ENCODE measurements at places on chromosomes 7 and 10.

DNA sequence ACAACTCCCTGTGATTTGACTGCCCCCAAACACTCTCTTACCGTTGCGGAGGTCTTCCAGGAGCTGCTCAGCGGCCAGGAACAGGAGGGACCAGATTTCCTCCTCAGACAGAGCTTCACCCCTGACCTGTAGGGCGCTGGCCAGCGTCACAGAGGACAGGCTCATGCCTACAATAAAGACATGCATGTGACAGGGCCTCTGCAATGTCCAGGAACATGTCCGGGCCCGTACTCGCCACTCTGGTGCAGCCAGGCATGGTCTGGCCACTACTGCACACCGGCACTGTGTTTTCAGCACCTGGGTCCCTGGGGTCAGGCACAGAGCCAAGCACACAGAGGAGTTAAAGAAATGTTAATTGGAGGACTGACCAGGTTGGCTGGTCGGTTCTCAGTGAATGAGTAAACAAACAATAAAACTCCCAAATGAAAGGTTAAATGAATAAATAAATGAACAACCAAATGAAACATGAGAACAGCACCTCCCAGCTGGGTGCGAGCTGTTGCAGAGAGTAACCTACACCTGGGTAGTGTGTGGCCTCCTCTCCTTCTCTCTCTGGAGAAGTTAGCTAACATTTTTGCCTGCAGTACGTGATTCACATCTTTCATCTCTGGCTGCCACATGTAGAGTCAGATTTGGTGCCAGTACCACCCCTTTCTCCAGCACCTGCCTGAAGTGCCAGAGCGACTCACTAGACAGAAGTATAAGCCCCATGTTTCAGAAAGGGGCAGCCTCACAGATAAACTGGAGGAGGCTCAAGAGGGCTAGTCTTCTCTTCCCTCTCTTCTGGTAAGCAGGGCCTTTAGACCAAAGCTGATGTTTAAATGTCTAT lies 22.8 kb downstream of the FRMPD2 start:
- no peak for DNase-seq

DNA sequence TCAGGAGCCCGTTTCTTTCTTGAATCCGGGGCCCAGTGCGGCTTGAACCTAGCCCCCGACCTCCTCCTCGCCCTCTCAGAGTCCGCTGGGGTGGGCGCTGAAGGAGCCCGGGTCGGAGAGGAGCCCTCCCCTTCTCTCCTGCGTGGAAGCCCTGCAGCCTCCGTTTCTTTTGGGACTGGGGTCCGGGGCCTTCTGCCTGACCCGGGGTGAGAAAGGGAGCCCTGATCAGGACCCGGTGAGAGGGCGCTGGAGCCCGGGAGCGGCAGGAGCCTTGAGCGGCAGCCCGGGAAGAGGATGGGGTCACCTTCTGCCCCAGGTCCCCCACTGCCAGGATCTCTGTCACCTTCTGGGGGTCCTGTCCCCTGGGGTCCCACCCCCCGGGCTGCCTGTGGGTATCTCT lies 162.3 kb downstream of the ZNF33B start:
- DNase-seq: no peak

DNA sequence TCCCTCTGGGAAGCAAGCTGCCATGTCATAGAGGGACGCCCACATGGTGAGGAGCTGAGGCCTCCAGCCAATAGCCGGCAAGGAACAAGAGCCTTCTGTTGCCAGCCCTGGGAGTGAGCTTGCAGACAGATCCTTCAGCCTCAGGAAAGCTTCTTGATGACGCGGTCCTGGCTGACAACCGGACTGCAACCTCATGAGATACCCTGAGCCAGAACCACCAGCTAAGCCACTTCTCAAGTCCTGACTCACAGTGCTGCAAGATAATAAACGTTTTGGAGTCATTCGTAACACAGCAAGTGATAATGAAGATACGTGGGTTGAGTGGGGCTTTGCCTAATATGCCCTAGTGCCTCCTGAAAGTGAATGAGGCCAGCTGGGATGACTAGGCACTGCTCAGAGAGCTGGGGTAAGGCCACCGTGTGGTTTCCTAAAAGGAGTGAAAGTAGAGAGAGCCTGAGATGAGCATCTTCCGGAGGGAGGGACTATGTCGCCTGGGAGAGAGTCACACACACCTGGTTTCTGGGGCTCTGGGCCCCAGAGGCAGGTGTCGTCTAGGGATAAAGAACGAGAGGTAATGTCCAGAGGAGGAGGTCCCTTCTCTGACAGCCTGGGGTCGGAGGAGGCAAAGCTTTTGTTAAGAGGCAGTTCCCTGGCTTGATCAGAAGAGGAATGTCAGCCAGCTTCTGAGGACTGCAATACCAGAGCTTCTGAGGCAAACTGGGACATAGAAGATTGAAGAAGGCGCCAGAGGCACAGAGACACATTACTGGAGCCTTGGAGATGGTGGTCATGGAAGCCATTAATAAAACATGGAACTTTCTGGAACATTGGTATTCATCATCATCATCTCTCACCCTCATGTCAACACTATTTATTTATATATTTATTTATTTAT lies 53.6 kb downstream of the PYROXD2 start:
- peak; percentile 79 for DNase-seq

- DNase-seq: no peak
These were observed 543.6 kb upstream of the GALNT17 start for GRCh38 chr7:70588191-70588921.

DNA sequence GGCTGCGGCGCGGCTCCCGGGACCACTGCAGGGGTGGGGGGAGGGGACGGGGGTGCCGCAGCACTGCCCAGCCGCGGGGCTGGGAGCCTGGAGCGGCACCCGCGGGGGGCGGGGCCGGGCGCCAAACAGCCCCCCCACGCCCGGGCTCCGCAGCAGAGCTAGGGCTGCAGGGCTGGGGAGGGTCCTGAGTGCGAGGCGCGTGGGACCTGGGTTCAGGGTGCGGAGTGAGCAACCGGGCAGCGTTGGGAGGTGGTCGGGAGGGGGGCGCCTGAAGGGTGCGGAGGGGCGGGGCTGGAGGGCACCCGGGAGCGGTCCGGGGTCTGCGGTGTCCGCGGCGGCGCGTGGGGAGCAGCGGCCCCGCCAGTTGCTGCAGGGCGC lies 528 bp downstream of the CAMK2G start:
- DNase-seq: no peak

- DNase-seq: no peak
These were observed 39.3 kb upstream of the NEBL start for GRCh38 chr10:20936396-20936795.
